Natural killer cell treated with Interleukin-12 subunit alpha and Interleukin-12 subunit beta and Interleukin-15 and Interleukin-18, amount 100 ng/mL, for 72 hours (primary cell): ENCODE measurements at places on chromosomes 5 and 9. TPM values are rescaled to one million over a fixed set of nuclear protein-coding genes. Genes with fewer than 3 reads are reported as not detected.

ZNG1F gene
- total RNA-seq, result 7.1 TPM

FYB1 gene
- 72.8 TPM for total RNA-seq

MCTP1 gene
- 6.6 TPM for total RNA-seq

LHX3 gene
- total RNA-seq, result 0.12 TPM

ZNF367 gene
- 12.8 TPM for total RNA-seq

RASEF gene
- total RNA-seq, result not detected

PKD2L2 gene
- total RNA-seq, result not detected

RNF208 gene
- total RNA-seq, result 1.9 TPM

BRINP1 gene
- total RNA-seq, result not detected

GRCh38 chr5:143051244-143052058 is 281.3 kb downstream of the ARHGAP26 start:
- peak; percentile 65 for DNase-seq

DNA sequence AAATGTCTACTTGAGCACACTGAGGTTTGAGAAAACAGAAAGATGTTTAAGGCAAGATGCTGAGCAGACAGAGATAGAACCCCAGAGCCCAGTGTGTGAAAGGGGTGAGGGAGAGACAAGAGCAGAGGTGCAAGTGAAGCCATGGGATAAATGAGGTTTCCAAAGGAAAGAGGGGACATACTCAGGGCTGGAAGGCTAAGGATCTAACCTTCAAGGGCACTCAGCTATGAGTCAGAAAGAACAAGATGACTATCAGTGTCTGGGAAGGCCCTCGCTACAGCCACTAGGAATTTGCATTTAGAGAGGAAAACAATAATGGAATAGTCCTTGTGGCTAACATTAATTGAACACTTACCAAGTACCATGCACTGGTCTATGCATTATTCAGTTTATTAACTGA is 113.7 kb downstream of the HTR4 start:
- no peak for DNase-seq

- DNase-seq, result no peak
These were observed 58.5 kb upstream of the MYO10 start for GRCh38 chr5:16994565-16994964.

DNA sequence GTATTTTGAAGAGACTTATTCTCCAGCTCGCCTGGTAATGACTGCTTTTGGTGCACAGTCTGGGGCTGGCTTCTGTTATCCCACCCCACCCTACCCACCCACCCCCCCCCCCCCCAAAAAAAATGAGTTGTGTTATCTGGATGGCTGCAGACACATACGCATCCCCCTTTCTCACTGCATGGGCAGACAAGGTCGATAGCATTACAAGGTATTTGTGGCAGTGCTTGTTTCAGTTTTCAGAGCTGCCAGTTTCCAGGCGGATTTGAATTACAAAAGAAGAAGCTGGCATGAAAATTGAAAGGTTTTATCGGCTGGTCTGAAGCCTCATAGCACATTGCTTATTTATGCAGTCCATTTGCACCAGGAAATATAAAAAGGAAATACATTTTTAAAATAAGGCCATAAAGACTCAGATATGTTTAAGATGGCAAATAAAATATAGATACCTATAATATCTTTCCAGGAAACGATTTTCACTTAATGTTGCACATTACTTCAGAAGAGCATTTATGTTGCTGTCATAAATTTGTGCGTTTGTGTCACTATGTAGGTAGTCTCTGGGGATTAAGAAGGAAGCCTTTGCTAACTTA is 85.1 kb upstream of the GRHPR start:
- DNase-seq, result no peak

DNA sequence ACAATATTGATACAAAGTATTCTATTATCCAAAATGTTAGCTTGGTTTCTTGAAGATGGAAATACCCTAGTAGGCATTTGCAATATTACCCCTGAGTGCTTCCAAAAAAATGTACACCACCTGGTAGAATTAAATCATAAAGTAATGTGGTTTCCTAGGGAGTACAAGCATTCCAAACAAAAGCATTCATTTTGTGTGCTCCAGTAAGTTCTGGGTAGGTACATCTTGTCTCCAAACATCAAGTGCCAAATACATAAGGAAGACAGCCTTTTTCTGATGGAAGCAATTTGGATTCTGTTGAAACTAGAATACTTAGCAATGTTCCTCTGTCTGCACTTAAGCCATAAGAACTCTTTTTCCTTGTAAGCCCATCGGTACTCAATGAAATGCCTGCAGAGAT is 73.1 kb upstream of the IL7R start:
- DNase-seq, result no peak

GRCh38 chr9:129341171-129341986 is 163.3 kb upstream of the IER5L start:
- no peak for DNase-seq

DNA sequence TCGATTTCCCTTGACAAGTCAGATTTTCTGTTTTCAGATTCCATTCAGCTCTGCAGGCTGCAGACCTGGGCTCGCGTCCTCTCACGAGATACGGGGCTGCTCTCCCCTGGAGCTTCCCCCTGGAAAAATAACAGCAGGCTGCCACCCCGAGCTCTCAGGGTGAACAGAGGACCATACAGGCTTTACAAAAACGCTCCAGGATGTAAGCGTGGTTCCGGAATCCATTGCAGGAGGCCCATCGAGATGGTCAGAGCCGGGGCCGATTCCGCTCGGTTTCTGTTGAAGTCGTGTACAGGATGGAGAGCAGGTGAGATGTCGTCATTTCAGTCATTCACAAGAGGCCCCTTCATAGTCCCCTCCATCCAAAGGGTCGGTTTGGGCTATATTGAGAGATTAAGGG is 297.7 kb upstream of the IRX4 start:
- no peak for DNase-seq

DNA sequence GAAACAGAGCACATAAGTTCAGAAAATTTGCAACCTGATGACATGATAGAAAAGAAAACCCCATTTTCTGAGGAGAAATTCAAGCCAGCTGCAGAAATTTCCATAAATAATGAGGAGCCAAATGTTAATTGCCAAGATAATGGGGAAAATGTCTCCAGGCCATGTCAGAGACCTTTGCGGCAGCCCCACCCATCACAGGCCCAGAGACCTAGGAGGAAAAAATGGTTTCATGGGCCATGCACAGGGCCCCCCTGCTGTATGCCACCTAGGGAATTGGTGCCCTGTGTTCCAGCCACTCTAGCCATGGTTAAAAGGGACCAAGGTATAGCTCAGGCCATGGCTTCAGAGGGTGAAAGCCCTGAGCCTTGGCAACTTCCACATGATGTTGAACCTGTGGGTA is 118.1 kb downstream of the NR2F1-AS1 start:
- no peak for DNase-seq

GRCh38 chr9:94802793-94803192 is 76.3 kb downstream of the AOPEP start:
- DNase-seq, result no peak

DNA sequence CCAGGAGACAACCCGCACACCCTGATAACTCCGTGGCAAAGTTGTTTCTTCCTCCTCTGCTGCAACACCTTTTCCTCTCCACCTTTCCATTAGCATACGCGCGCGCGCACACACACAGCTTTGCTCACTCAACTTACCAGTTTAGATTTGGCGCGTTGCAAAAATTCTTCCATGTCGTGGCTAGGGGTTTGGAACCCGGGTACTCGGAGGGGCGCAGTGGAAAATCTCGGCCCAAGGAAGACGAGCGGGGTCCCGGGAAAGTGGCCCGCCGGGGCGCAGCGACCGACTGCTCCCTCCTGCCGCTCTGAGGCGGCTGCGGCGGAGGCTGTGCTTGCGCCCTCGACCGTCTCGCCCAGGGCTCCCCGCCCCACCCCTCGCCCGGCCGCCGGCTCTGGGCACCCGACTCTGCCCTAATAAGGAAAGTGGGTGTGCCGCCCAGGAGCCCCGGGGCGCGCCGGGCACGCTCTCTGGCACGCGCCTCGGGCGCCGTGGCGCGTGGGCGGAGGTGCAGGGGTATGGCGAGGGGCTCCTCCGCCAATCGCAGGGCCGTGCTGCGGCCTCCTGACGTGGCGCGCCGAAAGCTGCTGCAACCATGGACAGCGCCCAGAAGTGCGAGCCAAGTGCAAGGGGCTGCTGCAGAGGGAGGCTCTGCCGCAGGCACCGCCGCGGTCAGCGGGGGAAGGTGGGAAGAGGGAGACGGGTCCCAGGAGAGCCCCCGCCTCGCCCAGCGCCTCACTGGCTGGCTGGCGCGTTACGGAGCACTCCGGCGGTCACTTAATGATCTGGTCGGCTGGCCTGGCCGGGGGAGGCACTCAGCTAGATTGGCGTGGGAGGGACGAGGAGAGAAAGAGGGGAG is at the start of gene PRUNE2:
Gene PRUNE2, minus strand, starts transcription at position 324 of the 856 bp plus-strand sequence. Its CDS starts 151 bp downstream, at position 173.
- no peak for DNase-seq

- no peak for DNase-seq
These were observed 68.3 kb upstream of the RETREG1 start for GRCh38 chr5:16685069-16685468.

DNA sequence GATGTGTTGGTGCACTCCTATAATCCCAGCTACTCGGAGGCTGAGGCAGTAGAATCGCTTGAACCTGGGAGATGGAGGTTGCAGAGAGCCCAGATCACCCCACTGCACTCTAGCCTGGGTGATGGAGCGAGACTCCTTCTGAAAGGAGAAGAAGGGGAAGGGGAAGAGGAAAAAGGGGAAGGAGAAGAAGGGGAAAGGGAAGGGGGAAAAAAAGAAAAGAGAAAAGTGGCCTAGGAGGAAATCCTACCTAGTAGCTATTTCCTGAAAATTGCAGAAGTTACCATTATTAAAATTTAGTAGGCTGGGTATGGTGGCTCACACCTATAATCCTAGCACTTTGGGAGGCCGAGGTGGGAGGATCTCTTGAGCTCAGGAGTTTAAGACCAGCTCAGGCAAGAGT is 67.4 kb downstream of the ARRDC3 start:
- DNase-seq, result no peak

GRCh38 chr5:111229871-111230810 is 6.0 kb downstream of the CAMK4 start:
- no peak for DNase-seq

- DNase-seq, result no peak
These were observed 13.9 kb downstream of the ALDOB start for GRCh38 chr9:101421653-101422065.

DNA sequence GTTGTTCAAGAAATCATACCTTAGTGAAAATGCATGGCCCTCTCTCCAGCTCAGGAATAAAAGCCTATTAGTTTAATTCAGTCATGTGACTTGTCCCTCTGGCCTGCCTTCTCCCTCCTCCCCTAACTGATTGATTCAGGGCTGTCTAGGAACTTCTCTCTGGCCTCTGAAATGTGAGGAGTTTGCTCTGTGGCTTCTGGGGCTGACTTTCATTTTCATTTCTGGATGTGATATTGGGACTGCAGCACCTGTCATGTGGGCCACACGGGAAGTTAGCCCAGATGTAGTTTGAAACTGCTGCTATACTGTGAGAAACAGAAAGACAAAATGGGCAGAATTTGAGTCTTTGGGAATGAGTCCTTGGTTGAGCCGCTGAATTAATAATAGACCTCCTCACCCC is 44.8 kb downstream of the PARP8 start:
- DNase-seq, result peak; percentile 68

DNA sequence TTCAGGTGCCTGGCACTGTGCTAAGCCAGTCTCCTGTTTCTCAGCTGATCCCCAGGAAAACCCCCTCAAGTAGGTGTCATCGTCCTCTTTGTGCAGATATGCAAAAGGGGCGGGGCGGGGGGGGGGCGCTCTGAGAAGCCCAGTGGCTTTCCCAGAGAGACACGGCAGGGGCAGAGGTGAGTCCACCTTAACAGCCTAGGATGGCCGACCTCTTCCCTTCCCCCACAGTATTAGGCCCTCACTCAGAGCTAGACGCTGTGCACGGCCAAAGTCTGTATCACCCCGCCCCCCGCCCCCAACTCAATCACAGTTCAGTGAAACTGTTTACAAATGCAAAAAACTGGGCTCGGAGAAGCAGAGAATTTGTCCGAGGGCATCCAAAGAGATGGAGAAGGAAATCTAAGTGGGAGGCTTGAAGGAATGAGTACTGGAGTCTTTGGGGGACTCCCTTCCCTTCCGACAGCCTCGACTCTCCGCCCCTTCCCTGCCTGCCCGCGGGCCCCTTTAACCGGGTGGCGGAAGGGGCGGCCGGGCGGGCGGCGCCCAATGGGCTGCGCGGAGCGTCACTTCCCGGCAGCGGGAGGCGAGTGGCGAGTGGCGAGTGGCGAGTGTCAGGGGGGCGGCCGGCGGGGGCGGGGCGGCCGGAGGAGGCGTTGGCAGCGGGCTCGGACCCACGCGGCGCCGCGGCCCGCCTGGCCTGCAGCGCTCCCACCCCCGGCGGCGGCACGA is at the start of gene ERGIC1:
Gene ERGIC1, plus strand, starts transcription at position 566 of the 729 bp plus-strand sequence. Its CDS starts 163 bp downstream, at position 729.
- peak; percentile 91 for DNase-seq

DNA sequence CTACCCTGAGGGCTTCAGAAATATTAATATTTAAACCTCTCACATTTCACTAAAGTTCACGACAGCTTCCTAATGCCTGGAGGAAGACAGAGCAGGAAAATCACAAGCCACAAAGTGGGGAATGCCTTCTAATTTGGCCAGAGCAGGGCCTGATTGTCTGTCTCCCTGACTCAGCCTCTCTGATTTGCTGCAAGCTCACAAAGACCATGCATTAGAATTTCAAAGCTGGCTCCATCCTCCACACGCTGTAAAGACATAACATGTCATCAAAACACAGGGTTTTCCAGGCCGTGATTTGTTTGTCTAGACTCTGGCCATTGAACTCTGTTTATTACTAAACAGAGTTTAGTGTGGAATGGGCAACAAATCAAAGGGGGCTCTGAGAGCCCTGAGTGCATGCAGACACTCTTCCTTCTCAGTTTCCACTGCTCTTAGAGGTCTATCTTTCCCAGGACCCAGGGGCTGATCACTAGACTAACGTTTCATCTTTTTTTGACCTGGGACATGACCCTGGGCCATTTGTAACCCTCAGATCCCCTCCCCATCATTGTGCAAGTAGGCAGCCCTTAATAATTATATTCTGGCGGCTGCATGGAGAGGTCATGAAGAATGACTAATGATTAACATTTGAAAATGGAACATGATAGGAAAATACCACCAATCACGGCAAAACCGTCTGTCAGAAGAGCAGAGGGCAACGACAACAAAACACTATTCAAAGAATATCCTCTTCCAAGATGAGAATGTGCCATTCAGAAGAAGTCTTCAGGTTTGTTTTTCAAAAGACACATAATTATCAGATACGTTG is 140.2 kb downstream of the ENC1 start:
- DNase-seq, result no peak

DNA sequence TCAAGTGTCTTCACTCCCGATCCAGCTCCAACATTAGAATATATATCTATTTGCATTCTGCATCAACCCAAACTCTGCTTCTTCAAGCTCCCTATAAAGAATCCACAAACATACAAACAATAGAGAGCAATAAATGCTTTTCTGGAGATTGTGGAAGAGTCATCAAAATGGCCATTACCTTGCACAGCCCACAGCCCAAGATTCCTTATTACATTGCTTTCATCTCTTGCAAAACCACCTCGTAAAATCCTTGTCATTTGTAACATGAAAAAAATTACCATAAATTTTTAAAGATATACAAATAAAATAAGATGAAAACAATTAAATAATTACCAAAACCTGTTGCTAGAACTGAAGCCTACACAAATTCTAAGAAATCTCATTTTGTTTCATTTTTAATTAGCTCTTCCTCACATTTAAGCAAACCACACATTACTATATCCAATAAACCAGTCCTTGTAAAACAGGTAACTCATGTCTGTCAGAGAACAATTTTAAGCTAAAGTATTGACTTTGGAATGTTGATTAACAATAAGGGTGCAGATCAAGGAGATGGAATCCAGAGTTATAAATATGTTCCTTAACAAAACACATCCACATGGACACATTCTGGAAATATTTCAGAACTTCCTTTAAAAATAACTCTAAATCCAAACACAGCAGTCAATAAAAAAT is 7.1 kb downstream of the SPINK9 start:
- DNase-seq, result no peak
